Stimulated activated CD4-positive, alpha-beta T cell treated with anti-CD3 and anti-CD28 coated beads, Interleukin-1b, Interleukin-23, amount 100 ng/mL, for 4 hours (primary cell): ENCODE measurements at places on chromosomes 4 and X.

DNA sequence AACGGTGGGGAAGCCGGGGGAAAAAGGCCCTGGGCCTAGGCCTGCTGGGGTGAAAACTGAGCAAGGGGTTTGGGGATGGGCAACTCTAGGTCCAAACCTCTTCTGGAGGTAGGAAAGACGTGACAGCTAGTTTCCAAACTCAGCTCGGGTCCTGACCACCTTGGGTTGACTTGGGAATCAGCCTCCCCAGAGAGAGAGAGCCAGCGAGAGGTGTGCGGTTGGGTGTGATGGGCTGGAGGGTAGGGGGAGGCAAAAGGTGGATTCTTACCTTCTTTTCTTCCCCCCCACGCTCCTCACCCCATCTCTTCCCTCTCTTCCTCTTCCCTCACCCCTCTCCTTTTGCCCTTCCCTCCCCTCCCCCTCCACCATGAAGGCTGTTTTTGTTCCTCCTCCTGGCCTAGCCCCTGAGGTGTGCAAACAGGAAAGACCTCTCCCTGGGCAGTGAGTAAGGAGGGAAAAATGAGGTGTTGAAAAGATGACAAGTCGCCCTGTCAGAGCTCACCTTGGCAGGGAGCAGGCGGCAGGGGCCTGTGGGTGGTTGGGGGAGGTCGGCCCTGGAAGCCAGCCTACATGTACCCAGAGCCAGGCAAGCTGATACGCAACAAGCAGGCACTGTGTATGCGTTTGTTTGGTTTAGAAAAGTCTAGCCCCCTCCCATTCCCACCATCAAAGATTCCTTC lies 14.8 kb downstream of the PJA1 start:
- DNase-seq = no peak

- no peak for DNase-seq
These were observed 28.9 kb downstream of the SPANXD start for GRCh38 chrX:141669689-141670088.

DNA sequence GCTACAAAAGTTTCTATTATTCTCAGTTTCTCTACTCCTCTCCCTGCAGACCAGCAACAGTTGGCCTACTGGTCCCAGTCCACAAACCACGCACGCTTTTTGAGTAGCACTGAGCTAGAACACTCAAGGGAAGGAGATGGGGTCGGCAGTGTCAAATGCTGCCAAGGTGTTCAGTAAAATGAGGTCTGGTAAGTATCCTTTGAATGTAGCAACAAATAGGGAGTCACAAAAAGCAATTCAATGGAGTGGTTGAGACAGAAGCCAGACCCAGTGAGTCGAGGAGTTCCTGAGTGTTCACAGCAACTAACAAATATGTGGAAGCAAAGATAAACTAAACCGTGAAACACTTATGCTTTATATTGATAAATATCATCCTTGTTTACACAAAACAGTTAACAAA lies 355.7 kb downstream of the MID1IP1 start:
- no peak for DNase-seq

GRCh38 chr4:657338-657833 lies 16.7 kb downstream of the ATP5ME start:
- DNase-seq = no peak

DNA sequence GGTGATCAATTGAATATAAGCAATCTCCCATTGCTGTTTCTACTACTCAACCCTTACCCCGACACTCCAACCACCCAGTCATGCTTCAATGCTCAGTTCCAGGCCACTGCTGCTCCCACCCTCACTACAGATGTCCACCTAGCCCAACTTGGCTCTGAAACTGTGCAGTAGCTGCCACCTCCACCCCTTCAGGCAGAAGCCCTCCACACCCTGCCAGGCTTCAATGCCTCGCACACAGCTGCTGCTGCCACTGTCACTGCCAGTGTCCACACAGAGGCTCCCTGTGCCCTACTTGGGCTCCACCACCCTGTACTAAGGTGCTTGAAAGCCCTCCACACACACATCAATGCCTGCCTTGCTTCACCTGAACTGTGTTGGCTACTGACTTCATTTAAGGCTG lies 34.6 kb downstream of the LAMTOR3 start:
- DNase-seq = no peak
